Fibroblast of villous mesenchyme (primary cell): ENCODE measurements at places on chromosomes 16 and 17. TPM values are rescaled to one million over a fixed set of nuclear protein-coding genes. Genes with fewer than 3 reads are reported as not detected.

The CCP110 gene
- 8.7 and 15.1 TPM in 2 replicates for total RNA-seq

The CCL5 gene
- total RNA-seq = under 0.01 TPM in 1 of 2 replicates, not detected in the other

DNA sequence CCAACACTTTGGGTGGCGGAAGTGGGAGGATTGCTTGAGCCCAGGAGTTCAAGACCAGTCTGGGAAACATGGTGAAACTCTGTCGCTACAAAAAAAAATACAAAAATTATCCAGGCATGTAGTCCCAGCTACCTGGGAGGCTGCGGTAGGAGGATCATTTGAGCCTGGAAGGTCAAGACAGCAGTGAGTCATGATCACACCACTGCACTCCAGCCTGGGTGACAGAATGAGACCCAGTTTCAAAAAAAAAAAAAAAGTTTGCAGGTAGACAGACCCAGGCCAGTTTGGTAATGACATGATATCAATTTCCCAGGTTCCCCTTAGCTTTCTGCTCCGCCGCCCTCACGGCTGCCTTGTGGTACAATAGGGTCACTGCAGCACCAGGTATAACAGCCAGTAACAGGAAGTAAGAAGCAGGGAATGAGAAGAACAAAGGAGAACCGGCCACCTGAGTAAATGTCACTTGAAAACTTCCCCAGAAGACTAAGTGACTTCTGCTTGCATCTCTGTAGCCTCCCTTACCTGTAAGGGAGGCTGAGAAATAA, 201.2 kb upstream of the HSBP1 start:
- no peak for DNase-seq

The LRRC37B gene
- total RNA-seq = 12.9 and 14.2 TPM in 2 replicates

The ORC6 gene
- 9.3 and 9.9 TPM in 2 replicates for total RNA-seq

DNA sequence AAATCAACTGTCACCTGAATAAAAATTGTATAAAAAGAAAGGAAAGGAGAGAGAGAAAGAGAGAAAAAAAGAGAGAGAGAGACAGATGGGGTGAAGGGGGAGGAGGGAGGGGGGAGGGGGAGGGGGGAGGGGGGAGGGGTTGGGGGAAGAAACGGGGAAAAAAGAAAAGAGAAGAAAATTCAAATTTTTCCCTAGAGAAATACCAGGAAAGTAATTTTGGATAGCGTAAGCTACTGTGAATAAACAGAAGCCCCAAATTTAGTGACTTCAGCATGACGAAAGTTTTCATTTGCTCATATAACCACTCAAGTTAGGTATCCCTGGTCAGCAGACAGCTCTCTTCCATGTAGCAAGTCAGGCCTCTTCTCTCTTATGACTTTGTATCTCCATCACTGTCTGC, 289.4 kb upstream of the MYOCD start:
- no peak for DNase-seq

DNA sequence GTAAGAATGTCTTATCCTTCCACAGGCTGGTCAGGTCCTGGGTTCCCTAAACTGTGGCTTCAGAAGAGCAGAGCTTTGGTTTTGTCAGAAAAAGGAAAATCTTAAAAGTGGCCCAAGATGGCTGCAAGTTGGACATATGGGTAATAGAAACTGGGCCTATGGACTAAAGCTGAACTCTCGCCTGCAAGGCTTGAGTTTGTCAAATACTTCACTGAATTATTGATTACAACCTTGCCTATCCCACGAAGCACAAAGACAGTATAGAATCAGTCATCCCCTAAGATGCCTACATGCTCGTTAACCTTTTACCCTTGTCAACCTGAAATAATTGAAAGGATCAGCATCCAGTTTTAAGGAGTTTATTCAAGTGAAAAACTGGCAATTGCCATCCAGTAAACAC, 20.7 kb downstream of the RNF112 start:
- DNase-seq = no peak

The OR1F1 gene
- under 0.01 and 0.43 TPM in 2 replicates for total RNA-seq

The PLK1 gene
- 12.6 and 24.6 TPM in 2 replicates for total RNA-seq

- no peak for DNase-seq
Observed at GRCh38 chr17:71764505-71764904, 356.3 kb upstream of the SOX9 start.

The KCNH6 gene
- under 0.01 TPM in 1 of 2 replicates, not detected in the other for total RNA-seq

GRCh38 chr16:66926171-66926947, 1.0 kb upstream of the RRAD start:
- no peak for DNase-seq

The LPO gene
- total RNA-seq = not detected in 2 replicates

- DNase-seq = peak; percentile 3
Observed at GRCh38 chr17:82984751-82985427, 94.5 kb upstream of the METRNL start.

GRCh38 chr16:29925781-29926710, at the start of gene KCTD13:
TSS of gene KCTD13 (minus strand) at chr16:29926226. CDS start at chr16:29926033, 193 bp downstream.
- peak; percentile 85 for DNase-seq

DNA sequence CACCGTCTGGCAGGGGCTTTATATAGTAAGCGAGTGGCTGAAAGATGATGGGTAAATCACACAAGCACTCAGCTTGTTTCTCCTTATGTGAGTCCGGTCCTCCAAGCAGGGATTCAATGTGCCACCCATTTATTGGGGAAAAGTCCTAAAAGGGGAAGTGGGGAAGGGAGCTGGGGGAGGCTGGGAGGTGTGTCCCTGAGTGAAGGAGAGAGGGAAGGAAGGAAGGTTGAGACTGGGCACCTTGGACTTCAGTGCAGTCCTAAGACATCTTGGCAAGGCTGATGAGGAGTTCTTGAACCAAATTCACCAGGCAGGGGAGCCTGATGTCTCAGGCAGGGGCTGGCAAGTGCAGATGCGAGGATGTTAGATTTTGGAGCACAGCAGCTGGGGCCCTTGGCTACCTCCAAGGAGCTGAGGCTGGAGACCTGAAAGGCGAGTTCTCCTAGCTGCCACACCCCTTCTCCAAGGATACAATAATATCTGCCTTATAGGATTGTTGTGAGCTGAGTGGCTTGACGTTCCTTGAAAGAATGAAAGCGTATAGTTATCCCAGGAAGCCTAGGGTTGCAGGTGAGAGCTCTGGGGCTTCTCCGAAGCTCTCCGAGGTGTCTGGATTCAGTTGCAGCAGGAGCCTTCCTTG, 23.0 kb upstream of the CYLD start:
- no peak for DNase-seq

GRCh38 chr17:47850692-47851573, at the start of gene SP6:
TSS of gene SP6 (minus strand) at chr17:47851163. CDS start at chr17:47848429, 2,734 bp downstream.
- DNase-seq = peak; percentile 51

The TMEM208 gene
- total RNA-seq = 25.5 and 29.0 TPM in 2 replicates

DNA sequence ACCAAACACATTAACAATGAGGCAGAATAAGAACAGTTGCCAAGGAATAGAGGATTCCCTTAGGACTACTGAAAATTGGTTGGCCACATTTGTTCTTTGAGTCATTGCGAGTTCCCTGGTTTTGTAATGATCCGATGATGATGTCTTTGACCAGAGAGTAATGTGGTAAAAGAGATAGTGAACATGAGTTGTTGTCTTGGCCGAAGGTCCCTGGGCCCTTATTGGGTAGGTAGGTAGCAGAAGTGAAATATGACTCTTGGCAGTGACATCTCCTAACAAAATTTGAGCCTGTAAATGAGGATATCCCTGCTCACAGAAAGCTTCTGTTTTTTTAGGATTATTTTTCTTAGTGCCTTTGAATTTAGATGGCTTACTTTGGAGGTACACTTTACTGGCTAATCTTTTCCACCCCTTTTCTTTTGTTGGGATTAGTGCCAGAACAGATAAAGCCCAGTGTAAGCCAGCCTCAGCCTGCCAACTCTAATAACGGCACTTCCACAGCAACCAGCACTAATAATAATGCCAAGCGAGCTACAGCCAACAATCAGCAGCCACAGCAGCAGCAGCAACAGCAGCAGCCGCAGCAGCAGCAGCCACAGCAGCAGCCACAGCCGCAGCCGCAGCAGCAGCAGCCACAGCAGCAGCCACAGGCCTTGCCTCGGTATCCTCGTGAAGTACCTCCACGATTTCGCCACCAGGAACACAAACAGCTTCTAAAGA, 47.2 kb downstream of the TNRC6A start:
- peak; percentile 34 for DNase-seq

GRCh38 chr17:162689-163088, 18.8 kb downstream of the DOC2B start:
- no peak for DNase-seq

The CACNG1 gene
- not detected in 2 replicates for total RNA-seq

DNA sequence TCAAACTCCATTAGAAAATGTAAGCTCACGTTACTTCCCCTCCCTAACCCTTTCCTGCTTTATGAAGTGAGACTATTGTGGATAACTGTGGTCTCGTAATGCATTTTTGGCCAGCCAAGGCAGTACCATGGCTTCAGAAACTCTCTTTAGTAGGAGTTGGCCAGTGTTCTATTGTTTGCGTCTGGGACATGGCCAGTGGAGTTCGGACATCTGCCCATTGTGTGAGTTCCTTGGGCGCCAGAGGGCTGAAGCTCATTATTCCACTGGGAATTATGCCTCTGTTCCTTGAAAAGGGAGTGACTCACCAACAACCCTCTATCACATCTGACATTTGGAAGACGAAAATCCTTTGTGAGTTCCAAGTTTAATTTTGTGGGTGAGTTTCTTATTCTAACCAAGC, 319.5 kb upstream of the SOX9 start:
- no peak for DNase-seq

- DNase-seq = peak; percentile 93
Observed at GRCh38 chr17:41910701-41911391, 7.9 kb downstream of the ACLY start.
